SW480 (cell line): ENCODE measurements at places on chromosomes 12 and 14.
A peak's percentile ranks its signal among the peaks of the same experiment; 100 is the strongest.

- DNase-seq, result peak; percentile 58
These were observed at the start of gene DEGS2 for GRCh38 chr14:100159094-100159864. TSS of gene DEGS2 (minus strand) at chr14:100159645. CDS start at chr14:100159587, 58 bp downstream.

GRCh38 chr12:114827461-114827860 is 143.5 kb upstream of the TBX3 start:
- DNase-seq, result no peak

DNA sequence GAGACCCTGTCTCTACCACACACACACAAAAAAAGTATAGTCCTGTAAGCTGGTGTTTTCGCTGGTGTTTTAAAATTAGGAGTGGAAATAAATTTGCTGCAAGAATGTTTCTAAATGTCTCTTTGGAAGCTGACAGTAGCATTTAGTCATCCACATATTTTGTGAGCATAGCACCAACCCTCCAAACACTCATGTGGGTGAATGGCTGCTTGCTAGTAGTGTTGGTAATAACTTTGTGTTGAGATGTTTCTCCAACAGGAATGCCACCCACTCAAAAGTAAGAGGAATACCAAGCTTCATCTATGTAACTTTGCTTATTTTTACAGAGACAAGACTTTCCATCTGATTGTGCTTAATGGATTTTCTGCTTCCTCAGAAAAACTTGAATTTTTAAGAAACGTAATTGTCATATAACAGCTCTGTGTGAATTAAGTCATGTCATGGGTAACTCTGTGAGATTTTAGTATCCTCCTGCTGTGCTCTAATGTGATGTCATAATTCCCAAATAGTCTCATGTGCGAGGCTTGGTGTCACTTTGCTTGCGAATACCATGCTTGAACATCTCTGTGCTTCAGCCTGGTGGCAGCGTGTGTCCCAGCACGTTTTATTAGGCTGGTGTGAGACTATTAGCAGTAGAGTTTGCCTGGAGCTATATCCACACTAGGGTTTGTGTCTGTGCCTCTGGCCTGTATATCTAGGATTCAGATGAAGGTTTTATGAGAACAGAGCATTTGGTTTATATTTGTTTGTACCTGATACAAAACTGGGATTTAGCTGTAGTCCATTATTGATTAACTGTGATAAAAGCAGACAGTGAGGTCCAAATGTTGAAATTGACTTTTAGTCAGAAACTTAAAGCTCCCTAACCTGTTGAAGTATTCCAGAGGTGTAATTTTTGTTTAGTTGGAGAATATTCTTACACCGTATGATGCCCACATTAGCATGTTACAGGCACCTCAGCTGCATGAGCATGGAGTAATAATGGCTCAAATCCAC is 80.5 kb downstream of the FBXW8 start:
- no peak for DNase-seq

DNA sequence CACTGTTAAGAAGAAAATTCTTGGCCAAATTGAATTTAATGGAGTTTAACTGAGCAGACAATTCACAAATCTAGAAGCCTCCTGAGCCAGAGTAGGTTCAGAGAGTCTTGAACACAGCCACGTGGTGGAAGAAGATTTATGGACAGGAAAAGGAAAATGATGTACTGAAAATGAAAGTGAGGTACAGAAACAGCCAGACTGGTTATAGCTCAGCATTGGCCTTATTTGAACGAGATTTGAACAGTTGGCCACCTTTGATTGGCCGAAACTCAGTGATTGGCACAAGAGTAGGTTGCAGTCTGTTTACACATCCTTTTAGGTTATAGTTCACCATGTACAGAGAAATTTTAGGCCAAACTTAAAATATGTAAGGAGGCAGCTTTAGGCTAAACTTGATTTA is 9.9 kb downstream of the OAS2 start:
- no peak for DNase-seq

GRCh38 chr12:104551-105081 is 38.0 kb downstream of the IQSEC3 start:
- peak; percentile 55 for DNase-seq

DNA sequence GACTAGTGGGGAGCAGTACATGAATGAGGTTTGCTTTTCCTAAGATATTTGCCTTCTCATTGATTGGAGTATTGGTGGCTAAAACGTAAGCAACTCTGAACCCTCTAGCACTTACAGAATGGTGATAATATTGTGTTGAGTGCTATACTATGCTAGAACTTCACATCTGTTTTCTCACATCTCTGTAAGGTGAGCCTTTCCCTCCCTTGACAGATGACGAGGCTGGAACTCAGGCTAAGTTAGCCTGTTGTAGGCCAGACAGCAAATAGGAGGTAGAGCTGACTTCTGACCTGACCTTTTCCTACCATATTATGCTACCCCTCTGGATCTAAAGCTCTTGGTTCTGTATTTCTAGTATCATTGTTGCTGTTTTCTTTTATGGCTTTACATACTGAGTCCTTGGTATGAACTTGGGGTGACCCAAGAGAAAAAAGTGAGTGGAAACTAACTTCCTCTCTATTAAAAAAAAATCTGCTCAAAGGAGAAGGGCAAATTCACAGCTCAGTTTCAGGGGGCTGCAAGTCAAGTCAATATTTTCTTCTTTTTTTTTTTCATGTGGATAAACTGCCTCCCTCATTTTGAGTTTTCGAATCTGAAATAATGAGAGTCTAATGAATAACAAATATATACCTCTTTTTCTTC is 85.9 kb downstream of the CRADD start:
- DNase-seq, result no peak
